ENCODE measurements at places on chromosomes 12 and 14.

- DNase-seq, result no peak
Observed at GRCh38 chr12:83335748-83336147, 649.0 kb downstream of the TMTC2 start.

GRCh38 chr14:94079891-94080620, 946 bp downstream of the DDX24 start:
- DNase-seq, result peak; percentile 49

- peak; percentile 41 for DNase-seq
Observed at GRCh38 chr12:132444957-132445883, 44.7 kb upstream of the FBRSL1 start.

- DNase-seq, result no peak
Observed at GRCh38 chr12:25194214-25194613, 746 bp downstream of the DNAI7 start.

DNA sequence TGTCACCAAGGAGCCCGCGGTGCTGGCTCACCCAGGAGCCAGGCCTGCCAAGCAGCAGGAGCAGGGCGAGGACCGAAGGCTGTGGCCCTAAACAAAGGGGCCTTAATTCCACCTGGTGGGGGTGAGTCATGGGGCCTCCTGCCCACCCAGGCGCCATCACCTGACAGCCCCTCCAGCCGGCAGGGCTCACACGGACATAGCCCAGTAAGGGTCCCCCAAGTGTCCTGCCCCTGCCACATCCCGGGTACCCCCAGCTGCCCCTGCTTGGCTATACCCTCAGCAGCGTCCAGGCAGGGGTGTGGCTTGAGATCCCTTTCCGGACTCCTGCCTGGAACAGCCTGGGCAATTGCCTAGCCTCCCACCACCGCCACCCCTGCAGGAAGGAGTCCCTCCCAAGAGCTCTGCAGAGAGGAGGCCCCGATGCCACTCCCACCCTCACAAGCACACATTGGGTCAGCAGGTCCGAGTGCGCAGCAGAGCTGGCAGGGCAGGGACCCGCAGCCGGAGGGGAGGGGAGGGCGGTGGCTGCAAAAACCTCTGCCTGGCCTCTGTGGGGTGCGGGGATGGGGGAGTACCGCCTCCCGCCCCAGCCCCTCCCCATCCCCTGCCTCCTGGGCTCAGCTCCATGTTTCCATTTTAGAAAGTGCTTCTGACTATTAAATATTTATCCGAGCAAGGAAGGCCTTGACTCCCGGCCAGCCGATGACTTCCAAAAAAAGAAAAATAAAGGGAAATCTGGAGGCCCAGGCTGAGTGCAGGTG, 4.6 kb downstream of the AHNAK2 start:
- no peak for DNase-seq

- DNase-seq, result no peak
Observed at GRCh38 chr14:74064883-74065282, 19.4 kb downstream of the ALDH6A1 start.

Data from stimulated activated effector memory CD8-positive, alpha-beta T cell treated with anti-CD3 and anti-CD28 coated beads, Interleukin-12 subunit alpha, Interleukin-12 subunit beta, amount 100 ng/mL, for 72 hours (primary cell).